Upper lobe of left lung (tissue), 6 donors: ENCODE measurements at places on chromosomes 2 and 18.

GRCh38 chr2:159640176-159640575, 23.8 kb upstream of the BAZ2B start:
- H3K27ac ChIP-seq, result no peak overlapping the region
- H3K4me1 ChIP-seq, result no peaks in the 10 kb centered on the region
- DNase-seq, result no peak
- no peaks in the 10 kb centered on the region for H3K36me3 ChIP-seq

DNA sequence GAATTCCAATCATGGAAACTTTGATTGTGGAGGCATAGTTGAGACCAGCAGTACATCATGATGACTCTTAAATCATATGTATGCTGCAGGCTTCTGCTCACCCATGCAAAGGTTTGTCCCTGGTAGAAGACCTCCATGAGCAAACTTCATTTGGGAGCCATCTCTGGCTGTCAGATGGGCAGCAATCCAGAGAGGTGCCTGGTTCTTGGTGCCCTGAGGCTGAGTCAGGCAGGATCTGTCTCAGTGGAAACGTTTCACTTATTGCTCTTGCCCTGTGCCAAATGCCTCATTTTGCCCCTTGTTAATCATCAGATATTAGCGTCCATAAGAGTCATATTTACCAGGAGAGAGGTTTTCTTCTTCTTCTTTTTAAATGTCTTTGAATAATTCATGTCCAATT, 151.5 kb upstream of the CELF4 start:
- no peaks in the 10 kb centered on the region for H3K27me3 ChIP-seq
- H3K36me3 ChIP-seq, result no peaks in the 10 kb centered on the region
- H3K4me3 ChIP-seq, result no peak overlapping the region
- no peak for DNase-seq

DNA sequence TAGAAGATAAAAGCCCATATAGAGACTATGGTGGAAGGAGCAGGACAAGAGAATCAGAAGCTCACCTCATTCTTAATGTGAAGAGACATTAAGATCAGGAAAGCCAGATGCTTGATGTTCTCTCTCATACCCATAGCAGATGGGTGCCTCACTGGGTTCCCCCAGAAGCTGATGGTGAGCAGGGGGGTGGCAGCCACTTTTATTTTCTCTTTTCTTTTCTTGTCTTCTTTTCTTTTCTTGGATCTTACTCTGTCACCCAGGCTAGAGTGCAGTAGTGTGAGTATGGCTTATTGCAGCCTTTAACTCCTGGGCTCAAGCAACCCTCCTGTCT, 14.8 kb upstream of the CXCR4 start:
- H3K4me1 ChIP-seq, result peaks cover 8% of the 10 kb centered on the region
- H3K4me3 ChIP-seq, result no peak overlapping the region
- peak overlapping the region; percentile 68 for H3K27ac ChIP-seq
- H3K27me3 ChIP-seq, result no peaks in the 10 kb centered on the region
- no peaks in the 10 kb centered on the region for H3K36me3 ChIP-seq
- no peak for DNase-seq

- H3K4me3 ChIP-seq, result no peak overlapping the region
- no peak overlapping the region for H3K27ac ChIP-seq
- peaks cover 4% of the 10 kb centered on the region for H3K36me3 ChIP-seq
- no peaks in the 10 kb centered on the region for H3K27me3 ChIP-seq
- H3K4me1 ChIP-seq, result no peaks in the 10 kb centered on the region
Observed at GRCh38 chr2:195711478-195711877, 54.5 kb downstream of the SLC39A10 start.
